ENCODE measurements at places on chromosomes 6 and 20.

GRCh38 chr6:43971776-43972126 is 155.5 kb downstream of the MRPL14 start:
- no peak for DNase-seq

GRCh38 chr6:155201461-155202226 is 62.2 kb upstream of the CLDN20 start:
- DNase-seq: no peak

DNA sequence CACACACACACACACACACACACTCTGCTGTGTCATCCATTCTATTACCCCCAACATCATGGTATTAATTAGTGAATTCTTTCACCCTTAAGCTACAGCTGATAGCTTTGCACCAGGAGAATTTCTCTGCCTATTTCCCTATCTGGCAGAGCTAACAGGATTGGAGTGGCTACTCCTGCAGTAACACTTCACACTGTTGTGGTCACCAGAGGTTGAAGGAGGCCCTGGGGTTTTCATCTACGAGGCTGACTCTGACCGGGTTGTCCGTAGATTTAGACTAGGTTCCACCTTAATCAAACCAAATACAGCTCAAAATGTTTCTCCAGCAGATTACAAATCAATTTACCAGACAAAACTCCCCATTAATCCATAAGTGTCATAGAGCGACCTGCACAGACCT is 69.2 kb upstream of the RIPOR2 start:
- DNase-seq: no peak

DNA sequence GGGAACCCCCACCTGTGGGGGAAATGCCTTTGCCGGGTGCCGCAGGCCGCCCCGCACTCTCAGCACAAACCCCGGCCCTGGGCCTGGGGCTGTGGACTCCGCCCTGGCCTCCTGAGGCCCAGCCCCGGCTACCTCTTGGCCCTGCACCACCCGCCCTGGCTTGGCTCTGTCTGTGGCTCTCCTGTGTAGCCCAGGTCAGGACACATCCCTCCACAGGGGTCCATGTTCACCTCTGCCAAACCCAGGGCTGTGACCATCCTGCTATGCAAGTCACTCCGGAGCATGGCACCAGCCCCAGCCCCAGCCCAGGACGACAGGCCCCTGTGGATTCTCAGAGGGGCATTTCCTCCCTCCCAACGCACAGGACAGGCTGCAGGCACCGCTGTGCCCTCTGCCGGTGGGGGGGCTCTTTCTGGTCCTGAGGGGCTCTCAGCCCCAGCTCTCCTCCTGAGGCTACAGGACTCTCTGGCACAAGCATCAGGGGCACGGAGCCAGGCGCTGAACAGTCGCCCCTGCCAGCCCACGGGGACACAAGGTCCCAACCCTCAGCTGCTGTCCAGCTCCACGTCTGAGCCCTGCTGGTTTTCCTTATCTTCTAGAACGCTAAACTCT is 45.7 kb downstream of the TAF4 start:
- DNase-seq: no peak

DNA sequence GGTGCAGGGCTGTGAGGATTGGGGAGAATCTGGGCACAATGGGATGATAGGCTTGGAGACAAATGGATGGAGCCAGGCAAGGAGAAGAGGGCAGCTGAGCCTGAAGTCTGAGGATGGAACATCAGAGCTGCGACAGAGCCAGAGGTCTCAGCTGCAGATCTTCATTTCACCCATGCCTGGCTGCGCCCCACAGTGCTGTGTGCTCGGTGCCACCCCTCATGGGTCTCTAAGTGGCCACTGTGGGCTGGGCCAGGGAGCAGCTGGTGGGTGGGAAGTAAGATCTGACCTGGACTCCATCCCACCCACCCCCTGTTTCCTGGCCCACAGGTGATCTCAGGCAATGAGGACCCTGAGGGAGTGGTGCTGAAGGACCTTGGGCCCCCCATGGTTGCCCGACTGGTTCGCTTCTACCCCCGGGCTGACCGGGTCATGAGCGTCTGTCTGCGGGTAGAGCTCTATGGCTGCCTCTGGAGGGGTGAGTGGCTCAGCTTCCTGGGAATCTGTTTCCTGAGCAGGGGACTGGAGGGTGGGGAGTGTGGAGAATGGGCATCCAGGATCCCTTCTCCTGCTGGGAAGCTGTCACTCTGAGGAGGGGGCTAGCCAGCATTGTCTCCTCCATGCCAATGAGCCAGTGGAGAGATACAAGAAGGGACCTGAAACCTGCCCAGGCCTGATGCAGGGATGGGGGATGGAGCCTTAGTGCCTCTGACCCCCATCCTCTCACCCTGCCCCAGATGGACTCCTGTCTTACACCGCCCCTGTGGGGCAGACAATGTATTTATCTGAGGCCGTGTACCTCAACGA is 6.5 kb downstream of the DDR1 start:
- no peak for DNase-seq

DNA sequence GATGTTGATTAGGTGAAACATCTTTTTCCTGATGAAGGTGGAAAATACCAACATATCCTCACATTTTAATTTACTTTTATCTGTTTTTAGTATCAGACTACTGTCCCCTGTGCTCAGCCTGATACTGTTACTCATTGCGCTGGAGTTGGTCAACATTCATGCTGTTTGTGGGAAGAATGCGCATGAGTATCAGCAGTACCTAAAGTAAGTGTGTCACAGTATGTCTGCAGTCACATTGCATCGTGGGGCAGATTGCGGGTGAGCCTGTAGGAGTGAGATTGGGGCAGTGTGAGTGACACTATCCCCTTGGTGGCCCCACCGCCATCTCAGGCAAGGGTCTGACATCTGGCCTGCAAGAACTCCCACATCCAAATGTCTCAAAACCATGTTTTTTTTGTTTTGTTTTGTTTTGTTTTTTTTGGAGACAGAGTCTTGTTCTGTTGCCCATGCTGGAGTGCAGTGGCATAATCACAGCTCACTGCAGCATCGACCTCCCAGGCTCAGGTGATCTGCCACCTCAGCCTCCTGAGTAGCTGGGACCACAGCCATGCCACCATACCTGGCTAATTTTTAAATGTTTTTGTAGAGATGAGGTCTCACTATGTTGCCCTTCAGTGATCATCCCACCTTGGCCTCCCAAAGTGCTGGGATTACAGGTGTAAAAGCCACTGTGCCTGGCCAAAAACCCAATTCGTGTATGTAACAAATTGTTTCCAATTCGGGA is 27.8 kb downstream of the ERMARD start:
- no peak for DNase-seq

GRCh38 chr20:24779946-24780345 is 169.1 kb upstream of the CST7 start:
- no peak for DNase-seq

- DNase-seq: no peak
These were observed 39.6 kb downstream of the LAMA4 start for GRCh38 chr6:112214739-112215269.
